Thyroid gland (tissue), 4 donors: ENCODE measurements at places on chromosomes 7 and 10.
A peak's percentile ranks its signal among the peaks of the same experiment; 100 is the strongest.

DNA sequence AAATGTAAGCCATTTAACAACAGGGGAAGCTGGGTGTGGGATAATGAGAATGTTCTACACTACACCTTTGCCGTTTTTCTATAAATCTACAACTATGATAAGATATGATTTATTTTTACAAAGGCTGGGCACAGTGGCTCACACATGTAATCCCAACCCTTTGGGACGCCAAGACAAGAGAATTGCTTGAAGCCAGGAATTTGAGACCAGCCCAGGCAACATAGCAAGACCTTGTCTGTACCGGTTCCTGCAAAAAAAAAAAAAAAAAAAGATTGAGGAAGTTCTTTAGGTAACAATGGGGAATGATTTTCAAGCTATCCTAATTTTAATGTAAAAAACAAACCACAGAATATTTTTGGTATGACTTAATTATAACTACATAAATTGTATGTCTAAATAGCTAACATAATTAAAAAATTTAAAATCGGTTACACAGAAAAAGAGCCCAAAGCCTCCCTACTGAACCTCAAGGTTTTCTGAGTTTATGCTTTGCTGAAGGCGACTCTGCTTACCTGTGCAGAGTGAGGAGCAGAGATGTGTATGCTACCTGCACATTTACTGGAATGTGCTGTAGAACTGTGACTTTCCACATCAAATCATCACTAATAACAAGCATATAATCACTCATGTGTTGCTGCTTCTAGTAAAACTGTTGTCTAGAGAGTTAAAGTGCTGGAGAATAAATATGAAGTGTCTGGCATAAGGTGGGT is 163.4 kb downstream of the ATE1 start:
- DNase-seq = no peak
- no peak overlapping the region for H3K27ac ChIP-seq
- H3K36me3 ChIP-seq = no peaks in the 10 kb centered on the region
- H3K4me1 ChIP-seq = no peaks in the 10 kb centered on the region
- H3K4me3 ChIP-seq = no peak overlapping the region

- no peaks in the 10 kb centered on the region for H3K4me1 ChIP-seq
- H3K36me3 ChIP-seq = no peaks in the 10 kb centered on the region
- no peak overlapping the region for H3K4me3 ChIP-seq
- no peak for DNase-seq
- no peaks in the 10 kb centered on the region for H3K27me3 ChIP-seq
- H3K27ac ChIP-seq = no peak overlapping the region
Measured at GRCh38 chr7:124460056-124460450, 305.5 kb downstream of the GPR37 start.

DNA sequence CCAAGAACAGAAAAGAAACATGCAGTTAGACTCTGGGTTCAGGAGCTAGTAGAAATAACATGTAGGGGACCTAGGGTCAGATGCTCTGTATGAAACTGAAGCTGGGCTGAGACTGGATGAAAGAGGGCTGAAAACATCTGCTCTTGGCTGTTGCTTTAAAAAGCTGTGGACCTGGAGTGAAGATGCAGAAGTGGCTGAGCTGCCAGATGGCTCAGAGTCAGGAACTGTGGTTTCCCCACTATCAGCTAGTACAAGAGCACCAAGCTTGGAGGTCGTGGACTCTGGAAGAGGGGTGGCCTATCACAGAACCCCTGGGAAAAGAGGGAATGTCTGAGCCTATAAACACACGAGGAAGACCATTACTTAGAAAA is 5.9 kb downstream of the ADK start:
- no peaks in the 10 kb centered on the region for H3K27me3 ChIP-seq
- H3K4me3 ChIP-seq = no peak overlapping the region
- H3K4me1 ChIP-seq = peaks cover 34% of the 10 kb centered on the region
- no peak for DNase-seq
- no peak overlapping the region for H3K27ac ChIP-seq

DNA sequence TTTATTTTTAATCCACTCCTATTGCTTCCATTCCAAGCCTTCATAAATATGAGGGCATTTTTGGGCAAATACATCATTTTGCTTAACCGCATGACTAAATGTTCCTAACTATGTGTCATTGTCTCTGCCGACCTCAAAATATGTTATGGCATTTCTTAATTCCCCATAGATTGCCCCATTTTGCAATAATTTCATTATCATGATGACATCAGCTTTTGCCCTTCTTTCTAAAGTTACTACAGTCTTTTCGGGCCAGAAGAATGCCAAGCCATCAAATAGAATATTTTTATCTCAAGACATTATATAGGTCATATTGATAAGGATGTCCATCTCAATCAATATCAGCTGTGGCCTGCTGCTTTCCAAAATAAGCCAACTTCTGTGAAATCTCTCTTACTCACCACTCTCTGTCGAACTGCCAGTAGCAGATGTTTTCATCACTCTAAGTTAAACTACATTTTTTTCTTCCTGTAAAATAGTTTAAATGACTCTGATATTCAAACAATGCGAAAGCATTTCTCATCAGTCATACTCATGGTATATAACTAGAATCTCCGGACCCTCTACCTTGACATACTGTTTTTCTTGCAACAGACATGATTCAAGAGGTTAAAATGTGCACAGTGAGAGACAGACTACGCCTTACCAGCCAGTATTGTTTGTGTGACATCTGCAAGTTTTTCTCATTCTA is 1254.6 kb upstream of the CELF2 start:
- H3K27me3 ChIP-seq = no peaks in the 10 kb centered on the region
- DNase-seq = no peak
- no peaks in the 10 kb centered on the region for H3K36me3 ChIP-seq
- H3K4me3 ChIP-seq = no peak overlapping the region

DNA sequence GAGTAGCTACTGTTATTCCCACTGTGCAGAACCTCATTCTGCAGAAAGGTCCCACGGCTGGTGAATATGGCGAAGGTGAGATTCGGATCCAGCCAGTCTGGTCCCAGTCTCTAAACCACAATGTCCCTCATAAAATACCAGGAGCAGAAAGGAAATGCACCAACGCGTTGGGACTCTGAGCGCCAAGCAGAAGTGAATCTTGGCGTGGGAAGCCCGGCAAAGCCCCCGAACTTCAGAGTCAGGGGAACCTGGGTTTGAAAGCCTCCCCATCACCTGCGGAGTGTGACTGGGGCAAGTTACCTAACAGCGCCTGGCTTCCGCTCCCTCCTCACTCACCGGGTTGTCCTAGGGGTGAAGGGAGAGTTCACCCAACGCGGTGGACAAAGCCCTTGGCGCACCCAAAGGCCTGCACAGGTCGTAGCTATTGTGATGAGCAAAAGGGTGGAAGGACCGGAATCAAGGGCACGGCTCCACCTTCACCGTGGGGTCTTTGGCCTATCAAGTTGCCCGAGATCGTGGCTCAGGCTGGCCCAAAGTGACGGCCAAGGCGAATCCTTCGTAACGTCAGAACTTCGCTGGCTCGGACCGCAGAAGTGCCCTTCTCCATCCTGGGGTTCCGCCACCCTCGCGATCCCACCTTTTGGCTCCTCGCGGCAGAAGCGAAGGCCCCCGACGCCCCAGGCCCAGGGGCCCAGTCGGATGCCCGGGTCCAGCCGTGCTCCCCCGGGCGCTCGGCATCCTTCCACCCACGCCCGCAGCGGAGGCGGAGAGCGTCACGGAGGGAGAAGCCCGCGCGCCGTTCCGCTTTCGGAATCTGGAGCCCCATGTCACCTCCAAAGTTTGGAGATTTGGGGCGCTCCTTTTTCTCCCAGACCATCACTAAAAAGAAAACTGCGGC is 811 bp downstream of the RGS10 start:
- H3K4me1 ChIP-seq = peaks cover 20% of the 10 kb centered on the region
- H3K27me3 ChIP-seq = no peaks in the 10 kb centered on the region
- no peaks in the 10 kb centered on the region for H3K36me3 ChIP-seq
- H3K27ac ChIP-seq = peak overlapping the region; percentile 59

- no peak for DNase-seq
- peaks cover 58% of the 10 kb centered on the region for H3K36me3 ChIP-seq
- no peaks in the 10 kb centered on the region for H3K4me1 ChIP-seq
- H3K27me3 ChIP-seq = no peaks in the 10 kb centered on the region
- H3K27ac ChIP-seq = no peak overlapping the region
Measured at GRCh38 chr7:30625283-30625682, 30.6 kb downstream of the GARS1 start.

DNA sequence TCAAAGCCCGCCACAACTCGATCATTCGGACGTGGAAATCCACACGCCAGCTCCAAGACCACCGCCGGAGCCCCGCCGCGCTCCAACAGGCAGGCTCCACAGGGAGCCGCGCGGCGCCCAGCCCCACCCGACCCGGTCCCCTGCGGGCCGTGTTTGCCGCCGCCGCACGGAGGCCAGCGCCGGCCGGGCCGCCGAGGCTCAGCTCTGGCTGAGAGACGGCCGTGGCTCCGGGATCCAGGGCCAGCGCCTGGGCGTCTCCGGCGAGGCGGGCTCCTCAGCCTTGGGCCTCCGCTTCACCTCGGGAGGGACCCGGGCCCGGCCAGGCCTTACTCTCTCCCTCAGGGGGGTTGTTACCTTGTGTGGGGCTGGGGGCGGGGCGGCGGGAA is 333 bp downstream of the SMNDC1 start:
- H3K4me3 ChIP-seq = peak overlapping the region; percentile 93
- H3K36me3 ChIP-seq = peaks cover 22% of the 10 kb centered on the region
- no peak for DNase-seq
- no peaks in the 10 kb centered on the region for H3K27me3 ChIP-seq
- peak overlapping the region; percentile 91 for H3K27ac ChIP-seq

- H3K36me3 ChIP-seq = no peaks in the 10 kb centered on the region
- DNase-seq = no peak
- H3K4me1 ChIP-seq = no peaks in the 10 kb centered on the region
- no peak overlapping the region for H3K4me3 ChIP-seq
- no peaks in the 10 kb centered on the region for H3K27me3 ChIP-seq
Measured at GRCh38 chr10:133249975-133250754, 12.5 kb downstream of the VENTX start.

- H3K4me1 ChIP-seq = peaks cover 37% of the 10 kb centered on the region
- H3K4me3 ChIP-seq = no peak overlapping the region
- H3K27ac ChIP-seq = no peak overlapping the region
- DNase-seq = no peak
- H3K27me3 ChIP-seq = no peaks in the 10 kb centered on the region
Measured at GRCh38 chr10:124680675-124681074, 63.5 kb downstream of the FAM53B start.

DNA sequence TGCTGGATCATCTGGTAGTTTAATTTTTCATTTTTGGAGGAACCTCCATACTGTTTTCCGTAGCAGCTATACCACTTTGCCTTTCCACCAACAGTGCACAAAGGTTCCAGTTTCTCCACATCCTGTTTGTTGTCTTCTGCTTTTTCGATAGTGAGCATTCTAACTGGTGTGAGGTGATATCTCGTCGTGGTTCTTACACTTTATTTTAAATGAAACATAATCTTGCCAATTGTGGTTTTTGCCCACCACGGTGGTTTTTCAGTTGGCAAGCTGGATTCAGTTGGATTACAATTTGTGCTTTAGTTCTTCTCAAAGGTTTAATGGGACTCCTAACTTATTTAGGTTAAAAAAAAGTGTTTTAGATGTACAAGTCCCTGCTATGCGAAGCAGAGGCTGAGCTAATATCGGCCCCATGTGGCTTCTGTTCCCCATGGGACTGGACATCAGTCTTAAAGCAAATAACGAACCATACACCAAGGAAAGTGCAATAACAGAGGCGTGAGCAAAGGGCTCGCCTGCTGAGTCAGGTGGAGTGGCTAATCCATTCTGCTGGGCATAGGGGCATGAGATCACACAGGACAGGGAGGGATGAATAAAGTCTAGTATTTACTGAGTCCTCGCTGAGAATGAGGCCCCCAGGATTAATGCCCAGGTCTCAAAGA is 153.6 kb downstream of the AOAH start:
- no peak overlapping the region for H3K27ac ChIP-seq
- no peak for DNase-seq
- no peak overlapping the region for H3K4me3 ChIP-seq
- H3K4me1 ChIP-seq = peaks cover 7% of the 10 kb centered on the region
- no peaks in the 10 kb centered on the region for H3K27me3 ChIP-seq
